CD4-positive, alpha-beta T cell treated with Interleukin-2 at 100 ng/mL for 4 hours (primary cell): ENCODE measurements at places on chromosomes 2 and 18.

DNA sequence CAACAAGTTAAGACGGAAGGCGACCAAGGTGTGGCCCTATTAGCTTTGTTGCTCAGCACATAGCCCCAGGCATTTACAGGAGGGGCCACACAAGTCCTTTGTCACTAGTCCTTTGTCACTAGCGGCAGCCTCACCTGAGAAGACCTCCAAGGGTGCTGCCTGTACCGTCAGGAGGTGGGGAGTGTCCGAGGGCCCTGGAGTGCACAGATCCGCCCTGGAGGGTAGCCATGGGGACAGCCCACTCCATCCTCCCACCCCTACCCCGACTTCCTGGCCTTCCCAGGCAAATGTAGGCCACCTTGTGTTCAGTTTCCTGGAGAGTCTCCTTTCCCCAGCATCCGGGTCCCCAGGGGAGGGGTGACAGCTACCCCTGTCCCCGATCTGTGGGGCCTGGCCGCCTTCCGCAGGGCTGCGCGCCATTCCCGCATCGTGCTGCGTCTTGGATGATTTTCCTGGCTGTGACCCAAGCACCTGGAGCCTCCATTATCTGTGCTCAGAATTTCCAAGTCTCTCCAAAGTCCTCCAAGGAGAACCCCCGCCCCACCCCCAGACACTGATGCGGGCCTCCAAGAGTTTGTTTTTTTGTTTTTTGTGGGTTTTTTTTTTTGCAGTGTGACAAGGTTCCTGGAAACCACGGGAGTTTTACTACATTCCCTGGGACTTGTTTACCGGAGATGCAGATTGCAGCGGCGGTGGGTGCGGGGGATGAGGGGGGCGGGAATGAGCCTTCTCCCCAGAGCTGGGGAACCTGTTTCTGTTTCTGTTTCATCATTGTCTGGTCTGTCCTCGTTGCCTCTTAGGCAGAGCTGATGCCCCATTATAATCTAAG lies 28.6 kb downstream of the TEX44 start:
- DNase-seq, result no peak

GRCh38 chr2:204437408-204437807 lies 107.9 kb upstream of the PARD3B start:
- DNase-seq, result no peak

- DNase-seq, result no peak
Measured at GRCh38 chr18:22424565-22424963, 6.8 kb upstream of the CTAGE1 start.

- no peak for DNase-seq
Measured at GRCh38 chr2:126645211-126645618, 10.7 kb upstream of the GYPC start.

DNA sequence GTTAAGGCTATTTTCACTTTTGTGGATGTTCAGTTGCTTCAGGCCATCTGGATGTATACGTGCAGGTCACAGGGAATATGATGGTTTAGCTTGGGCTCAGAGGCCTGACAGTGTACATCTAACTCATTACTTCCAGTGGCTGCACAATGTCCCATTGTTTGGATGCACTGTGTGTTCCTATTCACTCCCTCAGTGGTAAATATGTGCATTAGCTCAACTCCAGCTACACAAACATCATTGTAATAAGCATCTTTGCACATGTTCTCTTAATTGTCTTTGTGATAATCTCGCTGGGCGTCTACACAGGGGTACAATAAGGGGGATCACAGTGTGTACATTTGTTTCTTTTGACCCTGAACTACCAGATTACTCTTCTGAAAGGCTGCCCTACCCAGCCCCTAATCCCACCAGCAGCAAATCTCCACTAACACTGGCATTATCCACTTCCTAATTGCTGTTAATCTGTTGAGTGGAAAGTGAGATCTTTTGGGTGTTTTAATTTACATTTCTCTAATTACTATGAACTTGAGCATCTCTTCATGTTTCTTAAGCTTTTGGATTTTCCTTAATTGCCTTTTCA lies 56.1 kb upstream of the POLE4 start:
- DNase-seq, result no peak

DNA sequence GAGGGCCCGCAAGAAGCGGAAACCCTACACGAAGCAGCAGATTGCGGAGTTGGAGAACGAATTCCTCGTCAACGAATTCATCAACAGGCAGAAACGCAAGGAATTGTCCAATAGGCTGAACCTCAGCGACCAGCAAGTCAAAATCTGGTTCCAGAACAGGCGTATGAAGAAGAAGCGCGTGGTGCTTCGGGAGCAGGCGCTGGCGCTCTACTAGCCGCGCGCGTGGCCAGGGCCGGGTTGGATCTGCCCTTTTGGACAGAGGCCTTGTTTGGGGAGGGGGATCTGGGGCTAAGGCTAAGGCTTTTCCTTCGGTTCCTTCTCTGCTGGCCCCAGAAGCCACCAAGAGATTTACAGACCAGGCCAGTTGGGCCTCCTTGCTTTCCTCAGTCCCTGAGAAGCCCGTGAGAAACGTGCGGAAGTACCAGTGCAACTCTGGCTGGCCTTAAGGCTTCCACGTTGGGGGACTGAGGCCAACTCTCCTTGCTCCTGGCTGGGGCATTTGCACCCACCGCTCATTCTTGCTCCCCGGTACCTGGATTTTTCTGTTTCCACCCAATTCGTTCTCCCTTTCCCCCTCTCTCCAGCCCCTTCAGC lies 1.0 kb downstream of the HOXD12 start:
- DNase-seq, result no peak

DNA sequence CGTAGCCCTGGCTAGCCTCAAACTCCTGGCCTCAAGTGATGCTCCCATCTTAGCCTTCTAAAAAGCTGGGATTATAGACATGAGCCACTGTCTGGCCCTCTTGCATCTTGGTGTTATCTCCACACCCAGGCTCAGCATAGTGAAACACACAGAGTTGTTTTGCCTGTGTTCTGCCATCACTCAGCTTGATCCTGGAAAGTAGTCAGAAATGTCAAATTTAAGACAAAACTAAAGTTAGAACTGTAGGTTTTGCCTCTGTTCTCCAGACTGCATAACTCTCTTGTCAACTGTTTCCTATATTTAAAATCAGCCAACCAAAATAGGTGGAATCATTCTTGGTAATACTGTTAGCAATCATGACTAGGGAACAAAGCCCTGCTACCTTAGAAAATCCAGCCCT lies 72.1 kb upstream of the GULP1 start:
- DNase-seq, result no peak

DNA sequence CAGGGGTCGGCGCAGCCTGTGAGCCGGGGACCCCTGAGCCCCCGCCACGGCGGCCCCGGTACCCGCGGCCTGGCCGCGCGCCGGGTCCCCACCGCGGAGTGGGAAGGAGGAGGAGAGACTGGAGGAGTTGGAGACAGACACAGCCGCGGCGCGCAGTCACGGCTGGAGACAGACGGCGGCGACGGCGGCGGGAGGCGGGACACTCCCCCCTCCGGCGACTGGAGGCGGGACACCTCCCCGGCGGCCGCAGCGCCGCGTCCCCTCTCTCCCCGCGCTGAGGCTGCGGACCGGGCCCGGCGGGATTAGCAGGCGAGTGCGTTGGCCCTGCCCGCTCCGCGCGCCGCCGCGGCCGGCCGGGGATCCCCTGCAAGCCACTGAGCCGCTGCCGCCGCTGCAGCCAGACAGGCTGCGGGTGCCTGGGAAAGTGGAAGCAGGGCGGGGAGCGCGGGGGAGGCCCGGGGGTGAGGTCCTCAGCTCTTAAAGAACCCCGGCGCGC lies 1.0 kb upstream of the LDLRAD4 start:
- peak; percentile 40 for DNase-seq

DNA sequence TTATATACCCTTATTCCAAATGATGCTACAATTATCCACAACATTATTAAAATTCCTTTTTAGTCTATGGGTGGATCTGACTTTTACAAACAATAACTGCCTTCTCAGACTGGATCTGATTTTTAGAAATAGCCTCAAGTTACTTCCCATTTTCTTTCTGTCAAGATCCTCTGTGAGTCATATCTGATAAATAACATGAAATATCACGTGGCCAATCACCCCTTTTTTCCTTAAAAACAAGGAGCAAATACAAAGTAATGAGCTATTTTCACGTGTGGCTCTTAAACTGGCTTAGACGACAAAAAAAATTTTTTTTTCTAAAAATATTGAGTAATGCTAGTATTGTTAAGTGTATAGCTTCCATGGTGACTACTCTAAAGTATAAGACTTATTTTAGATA lies 6.7 kb downstream of the PELI1 start:
- DNase-seq, result no peak

GRCh38 chr2:154995361-154995760 lies 296.9 kb downstream of the KCNJ3 start:
- no peak for DNase-seq

- DNase-seq, result no peak
Measured at GRCh38 chr2:158038901-158039300, 62.8 kb upstream of the UPP2 start.

- no peak for DNase-seq
Measured at GRCh38 chr18:41875094-41875780, 79.8 kb upstream of the PIK3C3 start.

GRCh38 chr2:187486241-187486640 lies 38.2 kb upstream of the CALCRL start:
- DNase-seq, result no peak

DNA sequence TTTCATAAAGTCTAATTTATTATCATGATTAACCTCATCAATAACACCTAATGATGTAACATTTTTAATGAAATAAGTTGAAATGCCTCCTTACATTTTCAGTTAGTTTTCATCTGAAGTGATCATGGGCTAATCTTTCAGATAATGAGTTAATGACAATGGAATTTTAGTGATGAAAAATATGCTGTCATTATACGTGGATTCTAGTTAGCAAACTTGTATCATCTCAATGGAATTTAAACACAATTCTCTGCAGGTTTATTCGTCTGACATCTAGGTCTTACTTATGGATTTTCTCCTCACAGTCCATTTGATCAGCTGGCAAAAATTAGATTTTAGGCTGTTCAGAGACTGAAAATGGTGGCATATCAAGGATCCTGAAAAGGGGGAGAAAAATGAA lies 885.0 kb downstream of the SLC4A3 start:
- no peak for DNase-seq

DNA sequence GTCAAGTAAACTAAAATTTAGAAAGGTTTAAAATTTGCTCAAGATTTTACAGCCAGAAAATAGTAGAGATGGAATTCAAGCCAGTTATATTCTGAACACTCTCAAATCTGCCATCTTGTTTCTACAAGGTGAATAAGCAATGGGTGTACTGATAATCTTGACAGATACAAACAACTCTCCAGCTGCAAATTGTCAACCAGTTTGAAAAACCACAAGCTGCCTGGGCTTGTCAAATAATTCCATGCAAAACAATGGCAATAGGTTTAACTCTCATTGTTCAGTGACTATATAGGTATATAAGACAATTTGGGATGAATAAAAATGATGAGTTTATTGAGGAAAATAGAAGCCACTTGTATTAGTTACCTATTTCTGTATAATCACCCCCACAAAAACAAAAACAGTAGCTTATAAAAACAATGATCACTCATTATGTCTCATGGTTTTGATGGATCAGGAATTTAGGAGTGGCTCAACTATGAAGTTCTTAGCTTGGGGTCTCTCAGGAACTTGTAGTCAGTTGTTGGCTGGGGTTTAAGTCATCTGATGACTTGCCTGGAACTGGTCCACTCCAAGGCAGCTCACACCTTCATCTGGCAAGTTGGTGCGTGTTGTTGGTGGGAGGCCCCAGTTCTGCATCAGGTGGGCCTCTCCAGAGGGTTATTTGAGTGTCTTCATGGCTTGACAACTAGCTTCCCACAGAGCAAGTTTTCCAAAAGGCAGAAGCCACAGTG lies 12.6 kb upstream of the EVA1A start:
- no peak for DNase-seq

DNA sequence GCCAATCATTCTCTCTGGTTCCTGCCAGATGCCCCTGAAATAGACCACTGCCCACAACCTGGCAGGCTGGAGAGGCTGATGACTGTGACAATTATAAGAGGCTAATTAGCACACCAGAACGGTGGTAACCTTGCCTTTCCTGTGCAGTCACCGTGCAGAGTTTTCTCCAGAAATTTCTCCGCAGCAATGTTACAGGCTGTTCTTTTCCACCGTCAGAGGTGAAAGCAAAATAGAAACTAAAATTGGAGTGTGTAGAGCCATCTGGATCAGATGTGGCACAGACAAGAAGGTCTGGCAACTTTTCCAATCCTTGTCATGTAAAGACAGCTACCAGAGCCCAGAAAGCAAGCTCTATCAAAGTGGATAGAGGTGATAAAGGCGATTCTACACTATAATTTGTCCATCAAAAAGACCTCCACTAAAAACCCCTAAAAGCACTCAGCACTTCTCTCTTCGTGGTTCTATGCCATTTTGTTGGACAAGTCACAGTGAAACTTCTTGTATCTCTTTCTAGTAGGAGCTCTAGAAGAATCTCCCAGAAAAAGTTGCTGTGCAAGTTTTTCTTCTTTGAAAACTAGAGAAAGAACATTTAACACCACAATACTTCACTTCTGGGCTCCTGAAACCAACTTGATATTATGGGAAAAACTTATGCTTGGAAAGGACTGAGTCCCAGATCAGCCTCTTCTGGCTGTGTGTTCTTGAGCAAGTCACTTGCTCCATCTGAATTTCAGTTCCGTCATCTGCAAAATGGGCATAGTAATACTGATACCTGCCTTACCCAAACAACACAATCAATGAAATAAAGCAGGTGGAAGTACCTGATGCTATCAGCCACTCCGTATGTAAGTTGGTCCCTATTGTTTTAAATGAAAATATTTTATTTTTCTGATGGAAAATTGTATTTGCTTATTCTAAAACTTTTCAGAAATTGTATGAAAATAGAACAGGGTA lies 295.6 kb upstream of the DLGAP1 start:
- no peak for DNase-seq

DNA sequence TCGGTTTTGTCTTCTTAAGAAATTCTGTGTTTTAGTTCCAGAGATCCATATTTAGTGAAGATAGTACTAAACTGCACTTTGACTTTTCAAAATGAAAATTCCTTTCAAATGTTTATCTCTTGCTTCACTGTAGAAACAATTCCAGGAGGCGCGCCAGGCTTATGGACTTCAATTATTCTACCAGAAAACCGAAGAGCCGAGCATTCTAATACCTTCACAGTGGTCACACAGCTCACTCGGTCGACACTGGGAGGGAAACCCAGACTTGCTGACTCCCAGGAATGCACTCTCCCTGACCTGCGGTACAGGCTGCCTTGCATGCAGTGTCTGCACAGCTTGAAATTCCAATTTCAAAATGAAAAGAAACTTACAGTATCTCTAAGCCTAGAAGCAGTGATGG lies 119.9 kb upstream of the PIEZO2 start:
- DNase-seq, result no peak

DNA sequence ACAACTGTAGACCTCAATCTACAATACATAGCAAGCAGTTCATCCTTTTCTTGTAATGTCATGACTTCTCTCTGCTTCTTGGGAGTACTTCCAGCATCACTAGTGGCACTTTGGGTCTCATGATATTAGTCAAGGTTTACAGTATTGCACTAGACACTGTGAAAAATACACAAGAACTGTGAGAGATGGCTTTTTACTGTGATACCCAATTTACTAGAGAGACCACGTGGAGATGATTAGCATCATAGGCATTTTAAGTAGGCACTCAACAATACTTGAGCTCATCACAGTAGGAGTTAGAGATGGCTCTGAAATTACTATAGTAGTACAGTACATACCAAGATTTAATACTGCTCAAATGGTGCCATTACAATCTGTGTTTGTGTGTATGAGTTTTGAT lies 112.8 kb upstream of the EML6 start:
- DNase-seq, result no peak

GRCh38 chr2:23620841-23621341 lies 235.9 kb downstream of the KLHL29 start:
- DNase-seq, result no peak

- DNase-seq, result no peak
Measured at GRCh38 chr2:226352941-226353560, 446.6 kb downstream of the IRS1 start.

- no peak for DNase-seq
Measured at GRCh38 chr2:128324008-128324896, 5.6 kb upstream of the HS6ST1 start.

GRCh38 chr2:39737661-39738060 lies 41.4 kb downstream of the THUMPD2 start:
- no peak for DNase-seq
